ENCODE measurements at places on chromosomes 4 and X. TPM values are rescaled to one million over a fixed set of nuclear protein-coding genes. Genes with fewer than 3 reads are reported as not detected.

GPR143 gene
- not detected for total RNA-seq

CXCL6 gene
- 0.33 TPM for total RNA-seq

BLTP1 gene
- 24.5 TPM for total RNA-seq

POU3F4 gene
- total RNA-seq: not detected

SMARCA1 gene
- total RNA-seq: 130 TPM

HMGN5 gene
- 1.5 TPM for total RNA-seq

NEUROG2 gene
- not detected for total RNA-seq

RAB41 gene
- not detected for total RNA-seq

SSR4 gene
- total RNA-seq: 504 TPM

PLP1 gene
- 0.13 TPM for total RNA-seq

FREM3 gene
- not detected for total RNA-seq

- H3K27me3 ChIP-seq: no peaks in the 10 kb centered on the region
- H3K4me3 ChIP-seq: no peak overlapping the region
Observed at GRCh38 chr4:86845593-86845992, 3.6 kb downstream of the SLC10A6 start.

DNA sequence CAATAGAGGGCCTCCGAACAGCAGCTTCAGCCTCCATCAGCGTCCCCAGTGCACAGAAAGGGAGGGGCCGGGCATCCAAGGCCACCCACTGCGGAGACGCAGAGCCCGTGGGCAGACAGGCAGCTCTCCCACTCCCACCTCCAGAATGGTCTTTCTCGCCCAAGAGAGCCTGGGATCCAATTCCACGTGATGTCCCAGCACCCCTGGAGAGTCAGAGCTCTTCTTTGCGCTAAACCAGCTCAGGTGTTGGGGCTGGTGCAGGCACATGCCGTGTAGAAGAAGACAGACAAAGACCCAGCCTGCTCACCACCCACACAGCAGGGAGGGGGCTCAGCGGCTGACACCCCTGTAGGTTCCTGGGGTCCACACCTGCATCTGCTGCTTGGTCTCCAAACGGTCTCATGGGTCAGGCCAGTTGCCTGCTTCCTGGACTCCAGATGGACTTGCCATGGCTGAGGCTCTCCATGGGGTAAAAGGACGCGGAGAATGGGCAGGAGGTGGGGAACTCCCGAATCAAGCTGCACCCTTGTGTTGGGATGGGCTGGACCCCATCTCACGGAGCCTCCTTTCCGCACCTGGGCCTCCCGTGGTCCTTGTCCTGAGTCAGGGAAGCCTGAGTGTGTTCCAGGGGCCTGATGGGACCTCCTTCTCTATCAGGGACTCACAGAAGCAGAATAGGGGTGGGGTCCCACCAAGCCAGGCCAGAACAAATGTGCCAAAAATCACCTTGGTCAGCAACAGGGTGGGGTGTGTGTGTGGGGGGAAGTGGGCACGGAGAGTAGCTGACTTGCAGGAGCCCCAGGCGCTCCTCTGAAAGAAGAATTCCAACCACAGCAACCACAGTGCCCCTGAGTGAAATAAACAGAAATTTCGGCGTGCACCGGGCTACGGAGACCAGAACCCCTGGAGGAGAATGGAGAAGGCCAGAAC is 11.6 kb upstream of the ASMTL start:
- no peaks in the 10 kb centered on the region for H3K4me1 ChIP-seq
- no peak for DNase-seq
- no peaks in the 10 kb centered on the region for H3K36me3 ChIP-seq

DNA sequence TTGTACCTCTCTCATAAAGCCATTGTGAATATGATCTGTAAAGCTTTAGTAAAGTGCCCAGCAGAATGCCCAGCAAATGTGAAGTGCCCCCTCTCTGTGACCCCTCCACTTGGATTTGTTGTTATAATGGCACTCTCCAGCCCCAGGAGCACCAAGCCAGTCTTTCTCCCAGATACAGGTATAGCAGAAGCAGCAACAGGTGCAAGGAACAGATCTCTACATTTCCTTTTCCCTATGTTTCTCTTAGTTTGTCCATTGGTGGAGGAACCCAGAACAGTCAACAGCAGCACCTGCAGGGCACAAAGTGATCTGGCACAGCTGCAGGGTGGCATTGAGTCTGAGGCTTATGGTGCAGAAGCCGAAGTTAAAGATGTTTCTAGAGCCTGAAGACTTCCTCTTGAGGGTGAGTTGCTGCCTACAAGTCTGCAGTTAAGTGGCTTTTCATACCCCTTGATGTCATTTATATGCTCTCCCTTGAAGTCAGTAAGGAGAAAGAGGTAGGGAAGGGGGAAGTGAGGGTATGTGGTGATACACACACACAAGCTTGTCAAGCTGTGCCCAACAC is 16.1 kb upstream of the CXCL3 start:
- no peaks in the 10 kb centered on the region for H3K36me3 ChIP-seq
- no peak overlapping the region for H3K27ac ChIP-seq
- H3K27me3 ChIP-seq: no peaks in the 10 kb centered on the region
- H3K4me1 ChIP-seq: no peaks in the 10 kb centered on the region
- DNase-seq: no peak
- no peak overlapping the region for H3K4me3 ChIP-seq

- no peaks in the 10 kb centered on the region for H3K27me3 ChIP-seq
- H3K4me1 ChIP-seq: no peaks in the 10 kb centered on the region
- H3K27ac ChIP-seq: no peak overlapping the region
Observed at GRCh38 chr4:23981328-23981727, 91.5 kb upstream of the PPARGC1A start.

- no peaks in the 10 kb centered on the region for H3K27me3 ChIP-seq
- no peak overlapping the region for H3K4me3 ChIP-seq
- H3K27ac ChIP-seq: no peak overlapping the region
- no peaks in the 10 kb centered on the region for H3K36me3 ChIP-seq
- DNase-seq: no peak
Observed at GRCh38 chr4:17958181-17958580, 63.4 kb downstream of the LCORL start.

- peaks cover 10% of the 10 kb centered on the region for H3K36me3 ChIP-seq
- DNase-seq: no peak
- peaks cover 29% of the 10 kb centered on the region for H3K4me1 ChIP-seq
- no peaks in the 10 kb centered on the region for H3K27me3 ChIP-seq
Observed at GRCh38 chrX:154399527-154400368, 1.6 kb downstream of the RPL10 start.

- no peak overlapping the region for H3K27ac ChIP-seq
- no peak for DNase-seq
- H3K4me3 ChIP-seq: no peak overlapping the region
- H3K36me3 ChIP-seq: no peaks in the 10 kb centered on the region
Observed at GRCh38 chr4:34046580-34046979, 2197.7 kb downstream of the ARAP2 start.

- DNase-seq: no peak
- no peaks in the 10 kb centered on the region for H3K36me3 ChIP-seq
- no peaks in the 10 kb centered on the region for H3K4me1 ChIP-seq
- no peak overlapping the region for H3K4me3 ChIP-seq
- no peaks in the 10 kb centered on the region for H3K27me3 ChIP-seq
Observed at GRCh38 chr4:182923796-182924340, 6.7 kb upstream of the DCTD start.

GRCh38 chr4:90727938-90728337 is 600.7 kb downstream of the CCSER1 start:
- no peaks in the 10 kb centered on the region for H3K36me3 ChIP-seq
- DNase-seq: no peak
- H3K4me1 ChIP-seq: no peaks in the 10 kb centered on the region
- H3K27me3 ChIP-seq: no peaks in the 10 kb centered on the region
- no peak overlapping the region for H3K27ac ChIP-seq
- no peak overlapping the region for H3K4me3 ChIP-seq

GRCh38 chrX:20015945-20016615 is 25.2 kb upstream of the BCLAF3 start:
- DNase-seq: no peak
- no peaks in the 10 kb centered on the region for H3K27me3 ChIP-seq
- no peaks in the 10 kb centered on the region for H3K4me1 ChIP-seq

GRCh38 chr4:75099321-75099720 is 166.4 kb downstream of the PARM1 start:
- H3K4me3 ChIP-seq: no peak overlapping the region
- H3K27ac ChIP-seq: no peak overlapping the region
- H3K4me1 ChIP-seq: no peaks in the 10 kb centered on the region
- H3K27me3 ChIP-seq: no peaks in the 10 kb centered on the region
- no peaks in the 10 kb centered on the region for H3K36me3 ChIP-seq

- H3K4me3 ChIP-seq: no peak overlapping the region
- H3K27ac ChIP-seq: no peak overlapping the region
- no peak for DNase-seq
- no peaks in the 10 kb centered on the region for H3K36me3 ChIP-seq
- no peaks in the 10 kb centered on the region for H3K4me1 ChIP-seq
- no peaks in the 10 kb centered on the region for H3K27me3 ChIP-seq
Observed at GRCh38 chrX:149198980-149199732, 305.9 kb downstream of the IDS start.

GRCh38 chr4:184171011-184171410 is 46.7 kb downstream of the ENPP6 start:
- DNase-seq: no peak
- no peaks in the 10 kb centered on the region for H3K27me3 ChIP-seq
- H3K36me3 ChIP-seq: no peaks in the 10 kb centered on the region
- no peaks in the 10 kb centered on the region for H3K4me1 ChIP-seq

- H3K4me1 ChIP-seq: no peaks in the 10 kb centered on the region
- no peaks in the 10 kb centered on the region for H3K36me3 ChIP-seq
- H3K27me3 ChIP-seq: no peaks in the 10 kb centered on the region
- H3K27ac ChIP-seq: no peak overlapping the region
Observed at GRCh38 chr4:95499291-95499696, 49.5 kb downstream of the UNC5C start.

DNA sequence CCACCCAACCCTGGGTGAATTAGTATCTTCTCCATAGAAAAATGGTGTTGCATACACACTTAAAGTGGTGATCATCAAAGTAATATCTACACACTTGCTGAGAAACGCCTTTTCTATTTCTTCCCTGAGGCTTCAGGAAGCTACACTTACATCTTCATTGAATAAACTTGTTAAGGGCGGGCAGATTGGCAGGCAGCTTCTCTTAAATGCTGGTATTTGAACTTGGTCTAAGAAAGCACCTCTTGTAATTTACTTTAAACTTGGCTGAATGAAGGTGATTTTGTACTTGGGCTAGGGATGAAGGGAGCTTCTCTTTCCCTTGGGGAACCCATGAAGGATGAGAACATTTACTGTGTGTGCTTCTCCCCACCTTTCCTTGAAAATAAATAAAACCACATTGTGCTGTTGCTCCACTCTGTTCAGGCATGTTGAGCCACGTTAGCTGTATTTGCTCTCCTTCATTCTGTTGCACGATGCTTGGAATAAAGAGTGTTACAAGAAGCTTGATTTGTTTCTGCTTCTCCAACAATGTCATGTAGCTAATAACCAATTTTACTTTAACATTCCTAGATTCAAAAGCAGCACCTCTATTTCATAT is 430.1 kb downstream of the ANKRD50 start:
- no peaks in the 10 kb centered on the region for H3K4me1 ChIP-seq
- no peaks in the 10 kb centered on the region for H3K36me3 ChIP-seq
- H3K27ac ChIP-seq: no peak overlapping the region
- no peaks in the 10 kb centered on the region for H3K27me3 ChIP-seq
- no peak for DNase-seq

DNA sequence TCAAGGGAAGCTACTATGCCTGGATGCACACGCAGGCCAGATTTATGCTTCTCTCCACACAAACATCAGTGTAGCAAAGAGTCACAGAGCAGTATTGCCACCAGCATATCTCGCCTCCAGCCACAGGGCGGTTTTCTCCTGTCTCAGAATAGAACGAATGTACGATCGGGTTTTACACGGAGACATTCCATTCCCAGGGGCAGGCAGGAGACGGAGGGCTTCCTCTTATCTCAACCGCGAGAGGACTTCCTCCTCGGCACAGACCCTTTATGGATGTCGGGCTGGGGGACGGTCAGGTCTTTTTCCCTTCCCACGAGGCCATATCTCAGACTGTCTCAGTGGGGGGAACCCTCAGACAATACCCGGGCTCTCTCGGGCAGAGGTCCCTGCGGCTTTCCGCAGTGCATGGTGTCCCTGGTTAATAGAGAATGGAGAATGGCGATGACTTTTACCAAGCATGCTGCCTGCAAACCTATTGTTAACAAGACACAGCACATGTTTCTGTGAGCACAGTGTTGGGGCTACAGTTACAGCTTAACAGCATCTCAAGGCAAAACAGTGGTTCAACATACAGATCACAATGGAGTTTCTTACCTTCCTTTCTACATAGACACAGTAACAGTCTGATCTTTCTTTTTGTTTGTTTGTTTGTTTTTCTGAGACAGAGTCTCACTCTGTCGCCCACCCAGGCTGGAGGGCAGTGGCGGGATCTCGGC is 24.1 kb downstream of the CSF2RA start:
- H3K27me3 ChIP-seq: no peaks in the 10 kb centered on the region
- no peak overlapping the region for H3K4me3 ChIP-seq
- H3K4me1 ChIP-seq: no peaks in the 10 kb centered on the region
- H3K36me3 ChIP-seq: no peaks in the 10 kb centered on the region

DNA sequence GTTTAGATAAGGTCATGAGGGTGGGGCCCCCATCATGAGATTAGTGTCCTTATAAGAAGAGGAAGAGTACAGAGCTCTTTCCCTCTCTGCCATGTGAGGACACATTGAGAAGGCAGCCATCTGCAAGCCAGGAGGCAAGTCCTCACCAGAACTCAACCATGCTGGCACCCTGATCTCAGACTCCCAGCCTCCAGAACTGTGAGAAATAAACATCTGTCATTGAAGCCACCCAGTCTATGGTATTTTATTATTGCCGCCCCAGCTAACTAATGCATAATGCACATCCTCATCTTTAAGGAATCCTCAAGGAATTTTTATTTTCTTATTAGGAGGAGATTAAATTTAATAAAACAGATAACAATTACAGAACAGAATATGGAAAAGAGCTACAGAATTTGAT is 16.7 kb upstream of the EXOSC9 start:
- H3K4me3 ChIP-seq: no peak overlapping the region
- H3K36me3 ChIP-seq: no peaks in the 10 kb centered on the region
- no peaks in the 10 kb centered on the region for H3K27me3 ChIP-seq
- no peak for DNase-seq

DNA sequence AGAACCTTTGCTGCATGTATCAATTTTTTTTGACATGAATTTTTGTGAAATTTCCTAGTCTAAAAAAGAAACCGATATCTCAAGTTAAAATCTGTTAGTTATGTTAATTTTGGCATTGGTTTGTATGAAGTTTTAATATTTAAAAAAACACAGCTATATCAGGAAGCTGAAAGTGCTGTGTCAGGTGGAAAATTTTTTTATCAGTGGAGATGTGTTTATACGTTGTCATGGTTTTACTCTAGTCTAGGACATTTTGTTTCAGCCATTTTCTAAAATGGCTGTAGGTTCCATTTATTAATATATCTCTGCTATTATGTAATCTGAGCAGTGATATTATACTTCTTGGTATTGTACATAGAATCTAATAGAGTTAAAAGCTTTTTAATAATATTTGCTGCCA is 34.2 kb downstream of the OCRL start:
- no peaks in the 10 kb centered on the region for H3K4me1 ChIP-seq
- peaks cover 25% of the 10 kb centered on the region for H3K36me3 ChIP-seq
- DNase-seq: no peak
- H3K27me3 ChIP-seq: no peaks in the 10 kb centered on the region
- H3K27ac ChIP-seq: no peak overlapping the region

GRCh38 chr4:38814386-38814785 is 9.8 kb upstream of the TLR1 start:
- no peak overlapping the region for H3K4me3 ChIP-seq
- H3K4me1 ChIP-seq: no peaks in the 10 kb centered on the region
